ENCODE measurements at places on chromosomes 3 and 15.

DNA sequence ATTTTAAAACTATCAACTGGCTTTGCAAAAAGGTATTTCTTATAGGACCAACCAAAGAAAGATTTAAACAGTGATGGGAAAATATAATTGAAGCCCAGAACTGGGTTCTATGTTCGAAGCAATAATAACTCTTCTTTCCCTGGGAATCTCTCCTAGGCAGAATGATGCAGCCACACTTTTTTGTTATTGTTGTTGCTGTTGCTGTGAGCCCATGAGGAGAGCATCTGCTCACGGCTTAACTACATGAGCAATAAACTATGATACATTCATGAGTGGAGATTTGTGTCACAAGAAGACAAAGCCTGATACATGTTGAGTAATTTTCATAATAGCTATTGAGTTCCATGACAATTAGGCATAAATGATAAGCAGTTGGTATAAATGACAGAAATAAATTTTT lies 80.5 kb downstream of the CRTC3 start:
- no peak for DNase-seq

DNA sequence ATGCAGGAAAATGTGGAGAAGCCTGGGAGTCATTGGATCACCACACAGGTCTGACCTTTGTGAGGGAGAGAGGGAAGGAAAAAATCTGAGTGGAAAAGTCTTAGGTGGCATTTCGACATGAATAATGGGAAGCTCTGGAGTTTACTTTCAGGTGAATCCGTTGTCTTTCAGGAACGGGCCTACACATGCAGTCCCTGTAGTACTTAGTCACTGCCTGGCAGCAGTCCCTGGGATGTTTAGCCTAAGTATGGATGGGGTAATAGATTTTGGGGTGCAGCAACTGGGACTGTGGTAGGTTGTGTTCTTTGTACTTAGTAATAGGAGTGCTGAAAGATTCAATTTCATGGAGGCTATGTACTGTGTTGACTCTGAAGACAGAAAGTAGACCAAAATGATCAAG lies 227.5 kb upstream of the EPHA3 start:
- no peak for DNase-seq

DNA sequence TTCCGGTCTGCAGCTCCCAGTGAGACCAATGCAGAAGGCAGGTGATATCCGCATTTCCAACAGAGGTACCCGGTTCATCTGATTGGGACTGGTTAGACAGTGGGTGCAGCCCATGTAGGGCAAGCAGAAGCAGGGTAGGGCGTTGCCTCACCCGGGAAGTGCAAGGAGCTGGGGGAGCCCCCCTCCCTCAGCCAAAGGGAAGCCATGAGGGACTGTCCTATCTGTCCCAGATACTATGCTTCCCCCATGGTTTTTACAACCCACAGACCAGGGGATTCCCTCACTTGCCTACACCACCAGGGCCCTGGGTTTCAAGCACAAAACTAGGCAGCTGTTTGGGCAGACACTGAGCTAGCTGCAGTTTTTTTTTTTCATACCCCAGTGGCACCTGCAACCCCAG lies 71.8 kb downstream of the CPNE4 start:
- DNase-seq = no peak

DNA sequence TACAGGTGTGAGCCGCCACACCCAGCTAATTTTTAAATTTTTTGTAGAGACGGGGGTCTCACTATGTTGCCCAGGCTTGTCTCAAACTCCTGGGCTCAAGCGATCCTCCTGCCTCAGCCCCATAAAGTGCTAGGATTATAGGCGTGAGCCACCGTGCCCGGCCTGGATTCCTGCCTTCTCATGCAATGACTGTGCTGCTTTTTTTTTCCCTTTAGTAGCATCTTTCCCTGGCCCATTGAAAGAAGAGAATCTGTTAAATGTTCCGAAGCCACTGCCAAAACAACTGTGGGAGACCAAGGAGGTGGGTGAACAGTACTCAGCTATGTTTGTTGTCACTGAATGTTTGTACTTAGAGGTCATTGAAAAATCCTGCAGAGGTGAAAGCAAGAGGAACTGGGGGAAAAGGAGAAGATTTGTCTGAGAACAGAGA lies 88.0 kb downstream of the CRTC3 start:
- no peak for DNase-seq

GRCh38 chr3:101976473-101976872 lies 127.2 kb downstream of the NFKBIZ start:
- no peak for DNase-seq

DNA sequence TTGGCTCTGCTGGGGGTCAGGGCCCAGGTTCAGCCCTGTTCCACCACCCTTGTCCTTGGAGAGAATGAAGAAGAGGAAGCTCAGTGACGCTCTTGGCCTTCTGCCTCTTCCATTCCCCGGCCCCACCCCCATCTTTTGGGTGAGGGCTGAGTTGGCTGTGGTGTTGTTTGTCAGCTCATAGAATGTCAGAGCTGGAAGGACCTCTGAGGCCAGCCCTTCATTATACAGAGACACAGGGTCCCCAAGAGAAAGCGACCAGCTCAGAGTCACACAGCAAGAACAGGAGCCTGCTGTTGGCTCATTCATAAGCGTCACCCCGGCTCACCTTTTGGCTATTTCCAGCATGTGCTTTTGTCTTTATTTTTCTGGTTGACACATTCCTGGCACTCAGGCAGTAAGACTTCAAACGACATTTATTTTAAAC lies 68.2 kb downstream of the AAGAB start:
- DNase-seq = no peak

- no peak for DNase-seq
Observed at GRCh38 chr15:78065284-78065872, 12.1 kb downstream of the TBC1D2B start.

- no peak for DNase-seq
Observed at GRCh38 chr3:7504886-7505775, 644.2 kb downstream of the GRM7 start.

DNA sequence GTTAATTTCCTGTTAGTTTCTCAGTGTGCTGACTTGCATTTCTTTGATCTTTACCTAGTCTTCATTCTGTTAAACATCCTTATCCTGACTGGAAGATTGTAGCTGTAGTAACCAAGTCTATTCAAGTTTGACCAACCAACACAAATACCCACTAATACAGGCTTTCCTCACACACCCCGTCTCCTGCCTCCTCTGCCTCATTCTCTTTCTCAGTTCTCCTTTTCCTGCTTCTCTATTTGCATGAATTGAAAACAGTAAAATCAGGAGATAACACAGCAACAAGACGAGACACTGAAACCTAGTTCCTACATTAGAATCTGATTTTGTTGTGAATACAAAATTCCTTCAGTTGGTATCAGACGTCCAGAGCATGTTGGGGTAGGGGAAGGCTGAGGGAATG lies 116.9 kb upstream of the ARPP21 start:
- DNase-seq = no peak

DNA sequence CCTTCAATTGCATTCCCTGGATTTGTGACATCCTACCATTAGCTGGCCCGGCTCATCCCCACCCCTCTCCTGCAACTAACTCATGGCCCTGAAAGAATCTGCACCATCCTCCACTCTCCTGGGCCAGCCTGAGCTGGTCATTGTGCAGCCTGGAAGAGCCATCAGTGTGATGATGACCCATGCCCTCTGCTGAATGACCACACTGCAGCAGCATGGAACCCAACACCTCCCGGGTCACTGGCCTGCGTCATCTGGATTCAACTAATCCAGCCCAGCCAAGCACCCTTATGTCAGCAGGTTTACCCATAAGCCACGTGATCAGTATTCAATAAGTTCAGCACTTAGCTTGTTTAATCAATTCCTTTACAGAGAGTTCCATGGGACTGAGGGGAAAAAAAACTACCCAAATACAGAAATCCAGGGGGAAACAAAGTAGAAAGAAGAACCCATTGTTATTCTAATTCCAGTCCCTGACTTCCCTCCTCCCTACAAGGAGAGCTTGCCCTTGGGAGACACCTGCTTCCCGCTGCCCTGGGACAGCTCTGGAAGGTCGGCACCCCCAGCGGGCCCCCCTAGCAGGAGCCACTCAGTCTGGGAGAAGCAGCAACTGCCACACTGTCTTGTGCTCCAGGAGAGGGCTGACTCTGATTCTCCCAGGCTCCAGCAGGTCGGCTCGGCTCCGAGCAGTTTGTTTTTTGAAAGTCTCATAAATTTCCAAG lies 309.1 kb upstream of the TLE3 start:
- DNase-seq = no peak

- no peak for DNase-seq
Observed at GRCh38 chr3:116947148-116947547, 237.6 kb downstream of the TUSC7 start.

- DNase-seq = no peak
Observed at GRCh38 chr15:99452010-99452409, 113.8 kb upstream of the MEF2A start.

DNA sequence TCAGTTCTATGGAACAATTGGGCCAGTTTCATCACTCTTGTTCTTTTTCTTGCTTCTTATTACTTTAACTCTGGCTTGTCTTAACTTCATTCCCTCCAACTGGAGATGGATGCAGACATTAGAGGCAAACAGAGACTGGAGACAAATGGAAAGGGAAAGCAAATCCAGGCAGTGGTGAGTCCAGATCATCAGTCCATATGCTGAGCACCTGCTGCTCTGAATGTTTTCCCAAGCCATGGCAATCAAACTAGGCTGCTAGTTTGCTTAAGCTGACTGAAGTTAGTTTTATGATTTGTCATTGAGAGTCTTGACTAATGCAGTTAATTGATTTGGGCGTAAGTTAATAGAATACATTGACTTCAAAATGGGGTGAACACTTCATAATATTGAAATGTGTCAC lies 41.0 kb upstream of the TBC1D5 start:
- DNase-seq = no peak

- no peak for DNase-seq
Observed at GRCh38 chr3:24523215-24523614, 28.6 kb upstream of the THRB start.

GRCh38 chr3:108899530-108899929 lies 54.1 kb downstream of the GUCA1C start:
- DNase-seq = no peak

- DNase-seq = no peak
Observed at GRCh38 chr3:173624086-173624485, 226.5 kb downstream of the NLGN1 start.

- DNase-seq = no peak
Observed at GRCh38 chr3:60325610-60326170, 925.6 kb downstream of the FHIT start.

GRCh38 chr15:90683371-90683770 lies 33.8 kb upstream of the BLM start:
- DNase-seq = no peak

DNA sequence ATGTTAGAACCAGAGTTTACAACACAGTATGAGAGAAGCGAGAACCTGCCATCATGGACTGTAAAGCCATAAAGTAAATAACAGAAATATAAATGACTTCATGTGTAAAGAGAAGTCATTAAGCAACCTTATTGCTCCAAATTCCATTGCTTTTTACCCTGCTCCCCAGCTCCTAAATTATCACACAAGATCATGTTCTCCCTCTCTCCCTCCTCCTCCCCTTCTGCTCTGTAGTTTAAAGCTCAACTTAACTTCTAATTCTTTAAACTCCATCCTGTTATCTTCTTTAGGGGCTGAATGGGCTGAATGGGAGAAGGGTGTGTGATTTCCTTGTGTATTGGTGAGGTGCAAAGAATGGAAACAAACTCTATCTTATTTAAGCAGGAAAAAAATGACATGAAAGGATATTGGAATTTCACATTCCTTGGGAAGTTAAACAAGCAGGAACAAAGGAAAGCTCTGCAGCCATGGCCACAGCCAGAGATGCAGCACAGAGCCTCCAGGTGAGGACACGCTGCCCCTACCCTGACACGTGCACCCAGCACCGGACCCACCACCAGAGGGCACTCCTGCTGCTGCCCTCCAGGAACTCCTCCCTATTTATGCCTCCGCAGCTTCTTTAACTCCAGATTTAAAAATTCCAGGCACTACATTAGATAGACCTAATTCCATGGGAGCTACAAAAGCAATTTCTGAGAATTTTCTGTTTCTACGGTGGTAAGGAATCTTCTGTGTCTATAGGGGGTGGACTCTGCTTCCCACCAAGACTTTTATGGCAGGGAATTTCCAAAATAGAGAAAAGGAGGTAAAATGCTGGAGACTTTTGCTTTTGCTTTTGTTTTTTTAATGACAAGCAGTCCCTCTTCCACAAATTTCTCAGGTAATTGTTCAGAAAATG lies 76.9 kb upstream of the ABI3BP start:
- DNase-seq = peak; percentile 38

DNA sequence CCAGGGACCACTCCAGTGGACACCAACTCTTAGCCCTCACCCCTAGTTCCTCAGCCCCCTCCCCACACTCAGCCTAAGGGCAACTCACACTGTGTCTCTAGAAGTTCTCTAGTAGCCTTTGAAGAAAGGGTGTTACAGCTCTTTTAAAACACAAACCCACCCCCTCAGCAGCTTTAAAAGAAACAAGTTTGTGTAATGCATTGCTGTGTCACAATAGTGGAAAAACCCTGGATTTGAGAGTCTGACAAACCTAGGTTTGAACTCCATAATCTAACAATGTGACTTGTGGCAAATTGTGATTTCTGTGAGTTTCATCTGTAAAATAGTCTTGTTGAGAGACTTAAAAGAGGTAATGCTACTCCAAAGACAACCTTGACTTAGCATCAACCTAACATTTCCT lies 54.0 kb downstream of the PLCH1 start:
- DNase-seq = no peak

DNA sequence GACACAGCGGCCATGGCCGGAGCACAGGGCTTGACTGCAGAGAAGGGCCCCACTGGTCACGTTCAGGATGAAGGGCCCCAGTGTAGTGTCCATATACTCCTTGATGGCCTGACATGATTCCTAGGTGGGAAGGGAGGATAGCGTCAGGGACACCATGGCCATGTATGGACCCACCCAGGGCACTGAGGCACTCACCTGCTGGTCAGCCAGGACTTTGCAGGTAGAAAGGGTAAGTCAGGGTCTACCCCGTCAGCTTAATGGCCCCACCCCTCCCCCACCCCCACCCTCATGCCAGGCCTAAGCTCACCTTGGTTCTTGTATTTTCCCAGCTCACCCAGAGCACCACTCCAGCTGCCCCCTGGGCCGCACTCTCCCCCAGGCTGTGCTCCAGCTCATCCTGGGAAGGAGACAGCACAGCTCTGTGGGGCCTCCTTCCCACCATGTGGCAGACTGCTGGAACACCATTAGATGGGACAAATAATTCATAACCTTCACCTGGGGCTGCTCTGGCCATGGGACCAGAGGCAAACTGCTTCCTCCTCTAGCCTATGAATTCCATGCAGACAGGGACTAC lies 1.6 kb upstream of the HYAL3 start:
- DNase-seq = no peak

GRCh38 chr3:62970648-62971047 lies 95.4 kb upstream of the CADPS start:
- no peak for DNase-seq

- DNase-seq = no peak
Observed at GRCh38 chr15:90685591-90686434, 31.3 kb upstream of the BLM start.

GRCh38 chr3:122689587-122689986 lies 8.9 kb downstream of the PARP14 start:
- DNase-seq = no peak

GRCh38 chr15:98801234-98801561 lies 152.9 kb downstream of the IGF1R start:
- DNase-seq = no peak

DNA sequence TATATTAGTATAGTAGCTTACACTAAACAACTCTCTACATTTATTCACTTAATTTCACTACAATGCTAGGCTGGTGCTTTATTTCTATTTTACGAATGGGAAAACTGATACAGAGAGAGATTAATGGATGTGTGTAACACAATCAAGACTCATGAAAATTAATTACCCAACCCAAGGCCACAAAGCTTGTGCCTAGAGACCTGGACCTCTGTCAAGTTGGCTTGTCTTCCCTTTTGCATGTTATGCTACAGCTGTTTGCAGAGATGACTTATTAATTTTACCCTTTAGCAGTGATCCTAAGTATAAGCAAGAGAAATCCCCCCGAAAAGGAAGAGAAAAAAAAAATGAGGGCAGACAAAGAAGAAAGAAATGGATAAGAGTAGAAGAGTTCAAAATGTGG lies 162.5 kb downstream of the C3orf38 start:
- DNase-seq = no peak

Measured in CD4-positive, alpha-beta T cell treated with Interleukin-4 for 1 hour (primary cell).